ENCODE measurements at places on chromosomes 16 and 17.

DNA sequence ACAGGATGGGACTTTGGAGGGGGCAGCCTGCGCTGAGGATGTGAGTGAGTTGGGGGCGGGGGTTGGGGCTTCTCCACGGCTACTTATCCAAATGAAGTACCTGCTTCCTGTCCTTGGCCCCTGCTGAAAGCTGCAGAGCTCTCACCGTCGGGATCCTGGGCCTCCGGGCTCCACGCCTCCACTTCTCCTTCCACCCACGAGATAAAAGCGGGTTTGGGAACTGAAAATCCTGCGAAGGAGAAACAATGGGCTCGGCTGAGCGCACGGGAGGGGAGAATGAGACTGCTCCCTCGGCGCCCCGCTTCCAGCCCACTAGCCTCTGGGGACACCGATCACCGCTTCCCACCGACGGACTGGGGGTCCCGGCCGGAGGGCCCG, 486 bp downstream of the ZNF785 start:
- peak; percentile 41 for DNase-seq

DNA sequence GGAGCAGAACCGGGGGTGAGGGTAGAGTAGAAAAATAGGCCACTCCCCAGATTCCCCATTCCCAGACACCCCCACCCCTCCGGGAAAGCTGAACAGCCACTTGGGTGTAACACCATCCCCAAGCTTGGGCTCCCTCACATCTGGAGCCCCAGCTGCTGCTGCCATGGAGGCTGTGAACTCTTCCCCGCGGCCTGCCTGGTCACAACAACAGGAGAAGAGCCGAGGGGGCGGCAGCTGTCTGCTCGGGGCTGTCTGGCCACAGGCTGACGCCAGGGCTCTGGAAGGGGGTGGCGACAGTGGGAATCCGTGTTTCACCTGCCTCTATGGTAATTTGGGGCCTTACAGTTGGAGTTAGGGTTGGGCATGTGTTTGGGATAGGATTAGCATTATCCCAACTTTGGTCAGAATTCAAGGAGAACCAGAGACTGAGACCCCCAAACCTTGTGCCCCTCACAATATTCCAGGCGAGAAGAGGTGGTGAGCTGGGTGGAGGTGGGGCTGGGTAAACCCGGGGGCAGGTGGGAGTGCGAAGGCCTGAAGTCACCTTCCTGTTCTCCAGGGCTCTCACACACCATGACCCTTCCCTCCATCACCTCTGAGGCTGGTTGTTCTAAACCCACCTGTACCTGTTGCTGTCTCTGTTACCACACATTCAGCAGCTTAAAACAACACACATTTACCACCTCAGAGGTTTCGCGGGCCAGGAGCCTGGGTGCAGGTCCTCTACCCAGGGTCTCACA, 29.7 kb upstream of the NXPH3 start:
- DNase-seq = peak; percentile 45

GRCh38 chr17:7508846-7509245, 24.7 kb downstream of the POLR2A start:
- DNase-seq = no peak

DNA sequence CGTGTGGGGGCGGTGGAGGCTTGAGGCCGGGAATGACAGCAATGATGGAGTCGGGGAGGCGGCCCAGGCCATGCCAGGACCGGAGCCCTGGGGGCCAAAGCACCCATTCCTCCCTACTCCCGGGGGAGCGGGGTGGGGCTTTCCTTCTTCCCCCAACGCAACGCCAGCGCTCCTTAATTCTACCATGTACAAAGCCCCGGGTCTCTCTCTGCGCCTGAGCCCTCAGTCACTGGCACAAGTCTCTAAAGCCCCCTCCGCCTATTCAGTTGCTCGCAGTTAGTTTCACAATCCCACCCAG, 245 bp upstream of the RNF227 start:
- DNase-seq = no peak

DNA sequence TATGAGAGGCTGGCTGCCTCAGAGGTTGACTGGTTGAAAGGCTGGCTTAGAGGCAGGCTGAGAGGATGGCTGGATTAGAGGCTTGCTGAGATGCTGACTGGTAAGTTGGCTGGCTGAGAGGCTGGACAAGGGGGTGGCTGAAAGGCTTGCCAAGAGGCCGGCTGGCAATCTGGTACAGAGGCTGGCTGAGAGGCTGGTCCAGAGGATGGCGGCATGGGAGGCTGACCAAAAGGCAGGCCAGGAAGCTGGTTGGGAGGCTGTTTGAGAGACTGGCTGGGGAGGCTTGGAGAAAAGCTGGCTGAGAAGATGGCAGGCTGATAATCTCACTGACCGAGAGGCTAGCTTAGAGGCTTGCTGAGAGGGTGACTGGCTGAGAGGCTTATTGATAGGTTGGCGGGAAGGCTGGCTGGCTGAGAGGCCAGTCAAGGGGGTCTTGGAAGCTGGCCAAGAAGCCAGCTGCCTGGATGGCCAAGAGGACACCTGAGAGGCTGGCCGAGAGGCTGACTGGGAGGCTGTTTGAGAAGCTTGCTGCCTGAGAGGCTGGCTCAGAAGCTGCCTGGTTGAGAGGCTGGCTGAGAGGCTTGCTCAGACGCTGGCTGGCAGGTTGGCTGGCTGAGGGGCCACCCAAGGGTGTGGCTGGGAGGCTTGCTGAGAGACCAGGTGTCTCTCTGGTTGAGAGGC, 34.2 kb upstream of the ACSM2B start:
- no peak for DNase-seq
